Stimulated activated CD4-positive, alpha-beta T cell treated with anti-CD3 and anti-CD28 coated beads, Interleukin-2, amount 100 ng/mL, for 4 hours (primary cell): ENCODE measurements at places on chromosomes 12 and 14.

DNA sequence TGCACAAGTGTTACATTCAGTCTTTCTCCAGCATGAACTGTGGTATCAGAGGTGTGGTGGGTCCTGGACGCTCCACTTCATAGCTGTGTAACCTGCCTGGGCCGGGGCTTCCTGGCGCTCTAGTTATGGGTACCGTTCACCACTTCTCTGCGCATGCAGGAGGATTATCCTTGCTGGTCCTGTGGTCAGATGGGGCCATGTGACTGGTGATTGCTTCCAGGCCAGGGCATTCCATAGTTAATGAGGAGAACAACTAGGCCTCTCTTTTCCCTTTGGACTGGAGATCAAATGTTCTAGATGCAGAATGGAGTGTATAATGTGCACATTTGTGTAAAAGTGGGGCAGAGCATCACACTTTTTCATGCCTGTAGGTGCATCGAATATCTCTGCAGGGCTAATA, 444.0 kb downstream of the AACS start:
- DNase-seq: no peak

- no peak for DNase-seq
Observed at GRCh38 chr12:5746036-5746908, 198.8 kb downstream of the ANO2 start.

- DNase-seq: no peak
Observed at GRCh38 chr14:35401422-35402265, 2.9 kb downstream of the NFKBIA start.

GRCh38 chr14:65517635-65518542, 105.4 kb downstream of the FUT8 start:
- no peak for DNase-seq

GRCh38 chr12:6386038-6386437, 2.1 kb downstream of the LTBR start:
- DNase-seq: no peak

DNA sequence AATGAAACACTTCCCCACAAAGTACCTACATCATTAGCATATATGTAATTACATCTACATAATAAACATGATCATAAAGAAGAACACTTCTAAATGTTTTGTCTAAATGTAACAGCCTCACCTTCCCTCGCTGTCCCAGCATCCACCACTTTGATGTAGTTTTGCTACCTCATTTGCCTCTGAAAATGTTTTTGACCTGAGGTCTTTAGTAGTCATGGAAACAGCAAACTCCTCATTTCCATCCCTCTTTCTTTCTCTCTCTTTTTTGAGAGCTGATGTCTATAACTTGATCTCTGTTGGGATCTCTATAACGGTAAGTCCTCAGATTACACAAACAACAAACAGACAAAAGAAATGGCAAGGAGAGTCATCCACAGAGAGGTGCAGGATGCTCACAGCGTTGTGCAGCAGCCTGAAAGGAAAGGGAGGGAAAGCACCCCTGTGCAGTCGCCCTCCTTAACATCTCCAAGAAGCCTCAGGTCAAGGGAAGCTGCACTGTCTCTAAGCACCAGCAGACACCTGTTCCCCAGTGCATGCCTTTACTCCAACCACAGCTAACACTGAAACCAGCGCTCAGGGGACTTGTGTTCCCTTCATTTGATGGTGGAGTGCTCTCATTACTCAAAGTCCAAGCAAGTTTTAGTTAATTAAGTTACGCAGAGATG, 268.7 kb downstream of the TMEM132D start:
- DNase-seq: no peak

GRCh38 chr12:66596199-66596598, 82.7 kb downstream of the GRIP1 start:
- DNase-seq: no peak

GRCh38 chr14:83290447-83290846, 1756.8 kb upstream of the SEL1L start:
- no peak for DNase-seq

GRCh38 chr14:97058074-97058467, 260.9 kb downstream of the VRK1 start:
- no peak for DNase-seq

GRCh38 chr12:63496654-63497053, 171.6 kb downstream of the DPY19L2 start:
- DNase-seq: no peak

- no peak for DNase-seq
Observed at GRCh38 chr14:75909630-75910029, 72.2 kb downstream of the TGFB3 start.

GRCh38 chr12:89262855-89263552, 89.3 kb downstream of the DUSP6 start:
- no peak for DNase-seq

- no peak for DNase-seq
Observed at GRCh38 chr14:31400031-31400638, 20.2 kb downstream of the HEATR5A start.

DNA sequence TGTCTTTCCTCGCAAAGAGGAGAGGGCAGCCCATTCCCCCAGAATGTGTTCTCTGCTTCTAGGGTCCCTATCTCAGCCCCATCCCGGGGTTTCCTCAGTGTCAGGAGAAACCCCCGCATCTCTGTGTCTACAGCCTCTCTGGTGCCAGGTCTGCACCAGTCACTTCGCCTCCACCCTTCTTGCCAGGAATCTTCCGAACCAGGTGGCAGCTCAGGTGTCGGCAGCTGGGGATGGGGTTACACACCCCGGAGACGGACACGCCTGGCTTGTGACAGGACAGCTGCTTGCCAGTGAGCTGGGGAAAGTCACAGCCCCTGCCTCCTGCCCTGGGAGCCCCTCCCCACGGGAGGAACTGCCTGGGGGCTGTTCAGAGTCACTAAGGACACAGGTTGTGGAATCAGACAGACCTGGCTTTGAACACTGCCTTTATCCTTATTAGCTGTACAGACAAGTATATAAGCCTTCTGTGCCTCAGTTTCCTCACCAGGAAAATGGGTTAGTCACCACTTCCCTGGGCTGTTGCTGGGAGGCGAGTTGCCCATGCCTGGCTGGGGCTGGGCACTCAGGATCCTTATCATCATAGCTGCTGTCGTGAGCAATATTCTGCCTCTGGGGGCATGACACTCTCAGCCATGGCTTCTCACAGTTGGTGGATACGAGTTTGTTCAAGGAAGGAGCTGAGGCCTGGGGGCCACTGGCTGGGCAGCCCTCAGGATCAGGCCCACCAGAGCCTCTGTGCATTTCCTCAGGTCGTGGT, 10.8 kb downstream of the HIP1R start:
- DNase-seq: no peak

DNA sequence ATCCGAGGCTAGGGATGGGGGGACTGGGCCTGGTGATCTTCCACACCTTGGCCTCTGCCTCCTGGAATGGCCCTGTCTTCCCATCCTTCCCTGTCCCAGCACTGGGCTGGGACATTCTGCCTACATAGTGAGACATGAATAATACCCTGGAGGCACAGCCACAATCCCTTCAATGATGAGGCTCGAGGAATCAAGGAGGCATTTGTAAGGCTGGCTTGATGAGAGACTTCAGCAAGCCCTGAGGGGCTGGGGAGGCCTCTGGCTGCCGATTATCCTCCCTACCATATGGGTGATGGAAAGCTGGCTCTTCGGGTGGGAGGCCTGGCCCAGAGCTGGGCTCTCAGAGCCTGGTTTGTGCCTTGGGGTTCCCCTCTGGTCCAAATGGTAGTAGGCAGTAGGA, 92.5 kb downstream of the CALM1 start:
- DNase-seq: no peak

DNA sequence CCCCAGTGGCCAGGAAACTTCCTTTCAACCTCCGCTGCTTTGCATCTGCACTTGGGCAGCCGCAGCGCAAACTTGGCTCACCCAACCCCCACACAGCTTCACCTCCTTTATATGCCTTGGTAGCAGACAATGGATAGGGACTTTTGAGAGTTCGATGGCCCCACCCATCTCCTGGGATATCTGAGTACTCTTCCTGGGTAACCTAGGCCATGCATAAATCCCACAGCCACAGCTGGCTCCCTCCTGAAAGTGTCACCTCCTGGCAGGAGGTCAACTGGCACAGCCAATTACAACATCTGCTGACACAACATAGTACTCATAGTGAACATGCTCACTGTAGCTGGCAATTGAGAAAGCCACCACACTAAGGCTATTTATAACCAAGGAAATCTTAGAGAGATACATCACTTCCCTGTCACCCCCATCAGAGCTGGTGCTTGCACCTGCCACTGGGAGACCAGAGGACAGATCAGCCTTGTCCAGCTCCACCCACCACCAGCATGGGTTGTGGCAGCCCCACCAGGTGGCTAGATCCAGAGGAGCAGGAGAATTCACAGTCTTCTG, 410.0 kb downstream of the SYT1 start:
- DNase-seq: no peak

DNA sequence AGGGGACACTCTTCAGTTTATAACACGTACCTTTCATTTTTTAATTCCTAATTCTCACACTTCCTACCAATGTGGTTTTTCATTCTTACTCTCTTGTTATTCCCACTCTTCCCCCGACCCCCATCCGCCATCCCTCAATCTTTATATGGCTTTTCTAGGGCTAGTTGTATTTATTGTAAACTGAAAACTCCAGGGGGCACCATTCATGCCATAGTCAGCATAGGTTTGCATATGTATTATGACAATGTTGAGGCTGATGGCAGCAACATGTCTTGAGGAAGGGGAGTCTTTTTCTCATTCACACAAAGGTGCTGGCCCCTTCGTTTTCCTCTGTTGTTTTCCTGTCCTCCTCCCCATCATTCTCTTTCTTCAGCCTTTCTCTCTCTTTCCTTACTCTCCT, 27.7 kb upstream of the LTA4H start:
- no peak for DNase-seq

GRCh38 chr12:91920276-91920675, 225.4 kb downstream of the BTG1 start:
- no peak for DNase-seq

- DNase-seq: no peak
Observed at GRCh38 chr14:73851000-73851399, 631 bp upstream of the PTGR2 start.

DNA sequence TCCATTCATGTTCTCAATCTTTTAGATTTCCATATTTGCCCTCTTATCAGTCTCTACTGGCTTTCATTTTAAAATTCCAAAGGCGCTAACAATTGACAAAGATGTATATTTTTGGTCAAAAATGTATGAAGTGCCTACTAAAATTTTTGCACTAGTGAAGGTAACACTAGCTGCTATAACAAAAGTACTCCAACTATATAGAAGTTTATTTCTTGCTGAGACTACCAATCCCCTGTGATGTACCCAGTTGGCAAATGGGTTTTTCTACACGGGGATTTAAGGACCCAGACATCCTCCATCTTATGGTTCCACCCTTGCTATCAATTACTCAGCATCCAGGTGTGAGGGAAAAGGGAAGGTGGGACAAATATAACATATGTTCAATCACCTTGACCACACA, 75.3 kb upstream of the TSPAN8 start:
- DNase-seq: no peak
